ENCODE measurements at places on chromosomes 13 and 19. TPM values are rescaled to one million over a fixed set of nuclear protein-coding genes. Genes with fewer than 3 reads are reported as not detected.

ZNF850 gene
- total RNA-seq = 9.5 TPM

MBD3 gene
- total RNA-seq = 168 TPM

- peak; percentile 11 for DNase-seq
These were observed 594 bp downstream of the ZNF559 start for GRCh38 chr19:9324584-9324962.

EID2 gene
- total RNA-seq = 20.7 TPM
